ENCODE measurements at places on chromosomes 1 and 21.

GRCh38 chr1:226827968-226828513 is 42.4 kb upstream of the PSEN2 start:
- peak; percentile 94 for DNase-seq

DNA sequence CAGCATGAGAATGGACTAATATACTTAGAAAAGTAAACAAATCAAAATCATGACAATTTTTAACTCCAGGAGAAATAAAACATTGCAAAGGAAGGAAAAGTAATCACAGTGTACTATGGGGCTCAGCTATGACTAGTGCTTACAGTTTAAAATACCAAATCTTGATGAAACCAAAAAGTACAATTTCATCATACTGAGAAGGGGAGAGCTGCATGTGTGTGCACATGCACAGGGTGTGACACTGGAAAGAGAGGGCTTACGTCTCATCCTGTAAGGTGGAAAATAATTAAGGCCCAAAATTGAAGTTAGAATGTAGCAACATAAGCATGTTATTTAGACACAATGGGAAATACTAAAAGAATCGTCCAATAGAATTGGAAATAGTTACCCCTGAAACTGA is 64.6 kb downstream of the OMA1 start:
- DNase-seq, result no peak

- DNase-seq, result no peak
Measured at GRCh38 chr1:69320757-69321211, 246.9 kb upstream of the LRRC7 start.

GRCh38 chr1:151912973-151913372 is 3.7 kb upstream of the THEM4 start:
- no peak for DNase-seq

GRCh38 chr1:53391296-53391695 is 63.4 kb upstream of the LRP8 start:
- DNase-seq, result no peak

DNA sequence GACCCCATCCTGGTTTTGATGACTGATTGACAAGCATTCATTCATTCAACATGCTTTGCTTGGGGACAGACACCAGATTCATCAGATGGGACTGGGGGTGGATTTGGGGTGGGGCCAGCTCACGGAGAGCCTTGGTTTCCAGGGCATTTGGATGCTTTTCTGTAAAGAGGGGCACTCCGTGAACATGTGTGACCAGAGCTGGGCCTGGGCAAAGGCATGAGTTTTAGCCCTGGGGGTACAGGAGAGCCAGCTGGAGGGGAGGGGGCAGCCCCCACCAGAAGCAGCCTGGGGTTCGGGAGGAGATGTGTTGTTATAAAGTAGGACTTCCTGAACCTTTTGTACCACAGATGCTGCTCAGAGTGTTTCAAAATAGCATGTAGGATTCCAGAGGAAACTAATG is 99.7 kb downstream of the RIPK4 start:
- DNase-seq, result no peak

- DNase-seq, result no peak
Measured at GRCh38 chr1:11188858-11189451, at the start of gene ANGPTL7. Gene ANGPTL7 (plus strand): TSS chr1:11189355. CDS start chr1:11189580, 225 bp downstream.

- DNase-seq, result no peak
Measured at GRCh38 chr1:157177733-157178394, 39.7 kb upstream of the ETV3 start.

- DNase-seq, result no peak
Measured at GRCh38 chr21:36910581-36911307, 55.7 kb downstream of the HLCS start.

DNA sequence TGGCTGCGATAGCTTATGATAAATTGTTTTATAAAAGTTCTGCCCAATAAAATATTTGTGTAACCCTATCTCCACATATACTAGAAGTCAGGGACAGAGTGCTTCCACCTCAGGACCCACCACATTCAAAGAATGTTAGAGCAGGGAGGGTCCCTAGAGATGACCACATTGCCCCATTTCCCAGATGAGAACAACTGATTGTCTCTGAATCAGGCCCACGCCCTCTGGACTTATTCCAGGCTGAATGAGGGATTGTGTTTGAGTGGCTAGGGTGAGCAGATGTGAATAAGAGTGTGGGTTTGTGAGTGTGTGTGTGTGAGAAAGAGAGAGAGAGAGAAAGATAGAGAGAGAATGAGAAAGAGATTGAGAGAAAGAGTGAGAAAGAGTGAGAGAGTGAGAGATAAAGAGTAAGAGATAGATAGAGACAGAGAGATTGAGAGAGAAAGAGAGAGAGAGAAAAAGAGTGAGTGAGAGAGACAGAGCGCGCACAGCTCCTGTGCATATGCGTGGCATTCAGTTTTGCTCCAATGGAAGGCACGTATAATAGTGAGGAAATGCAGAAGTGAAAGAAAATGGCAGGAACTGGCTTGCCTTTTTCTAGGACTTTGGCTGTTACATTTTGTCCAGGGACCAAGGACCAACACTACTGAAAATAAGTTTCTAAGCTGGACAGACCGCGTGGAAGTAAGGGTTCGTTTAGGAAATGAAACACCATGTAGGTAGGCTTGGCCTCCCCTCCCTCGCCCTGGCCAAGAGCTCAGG is 94.1 kb downstream of the ABCA4 start:
- no peak for DNase-seq

DNA sequence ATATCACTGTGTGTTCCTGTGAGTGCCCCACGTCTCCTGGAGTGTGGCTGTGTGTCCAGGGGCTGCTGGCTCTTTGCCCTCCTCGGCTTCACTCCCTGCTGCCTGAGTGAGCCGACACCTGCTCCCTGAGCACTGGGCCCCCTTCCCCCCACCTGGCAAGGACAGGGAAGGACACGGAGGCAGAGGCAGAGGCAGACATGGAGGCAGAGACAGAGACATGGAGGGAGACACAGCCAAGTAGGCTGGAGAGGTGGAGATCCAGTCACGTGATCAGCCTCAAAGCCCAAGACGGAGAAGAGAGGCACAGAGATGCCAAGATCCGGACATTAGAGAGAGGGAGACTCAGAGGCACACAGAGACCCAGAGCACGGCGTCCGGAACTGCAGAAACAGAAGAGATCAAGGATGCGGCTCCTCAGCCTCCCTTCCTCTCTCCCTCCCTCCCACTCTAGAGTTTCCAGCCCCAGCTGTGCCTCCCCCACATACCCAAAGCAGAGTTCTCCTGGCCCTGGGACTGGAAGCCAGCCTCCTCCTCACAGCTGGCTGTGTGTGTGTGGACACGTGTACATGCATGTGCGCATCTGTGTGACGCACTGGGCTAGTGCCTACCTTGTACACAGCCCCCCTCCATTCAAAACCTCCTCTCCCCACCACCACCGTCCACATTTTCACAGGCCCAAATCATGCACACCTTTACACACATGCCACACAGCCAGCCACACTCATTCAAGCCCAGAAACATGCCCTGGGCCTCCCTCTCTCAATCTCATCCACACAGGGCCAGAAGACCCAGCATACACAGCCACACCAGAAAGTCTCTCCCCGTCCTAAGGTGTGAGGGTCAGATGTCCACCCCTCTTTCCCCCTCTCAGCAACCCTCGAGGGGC is 39.1 kb upstream of the WASF2 start:
- no peak for DNase-seq

DNA sequence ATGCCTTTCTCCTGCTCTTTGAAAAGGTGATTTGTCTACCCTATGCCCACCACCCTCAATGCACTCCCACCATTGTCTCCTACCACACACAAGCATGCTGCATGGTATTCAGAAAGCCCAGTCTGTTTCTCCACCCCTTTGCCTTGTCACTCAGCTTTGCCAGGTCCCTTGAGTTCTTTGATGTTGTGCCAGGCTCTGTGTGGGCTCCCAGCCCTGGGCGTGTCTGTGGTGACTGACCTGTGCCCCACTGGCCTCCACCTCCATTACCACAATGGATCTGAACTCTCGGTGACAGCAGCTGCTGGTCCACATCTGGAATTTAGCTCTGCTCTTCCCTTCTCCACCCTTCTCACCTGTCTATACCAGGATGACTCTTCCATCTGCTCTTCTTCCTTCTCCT is 34.9 kb downstream of the ATP2B4 start:
- no peak for DNase-seq

DNA sequence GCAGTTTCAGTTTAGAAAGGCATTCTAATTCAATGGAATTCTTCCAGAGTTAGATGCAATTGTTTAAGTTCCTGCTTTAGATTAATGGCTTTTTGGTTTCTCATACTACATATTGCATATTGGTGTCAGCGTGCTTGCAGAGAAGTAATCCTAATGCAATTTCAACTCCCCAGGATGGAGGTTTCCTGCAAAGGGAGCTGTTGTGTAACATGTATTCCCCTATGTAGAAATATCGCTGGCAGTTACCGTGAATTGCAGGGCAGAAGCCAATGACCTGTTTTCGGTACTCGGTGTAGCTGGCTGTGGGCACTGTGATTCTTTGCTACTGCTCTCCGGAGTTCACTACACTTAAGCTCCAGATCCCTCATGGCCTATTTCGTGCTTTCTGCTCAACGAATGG is 256.1 kb upstream of the PTBP2 start:
- no peak for DNase-seq

GRCh38 chr1:150299716-150300115 is 6.1 kb downstream of the MRPS21 start:
- DNase-seq, result no peak

GRCh38 chr1:47965816-47966215 is 31.4 kb downstream of the TRABD2B start:
- no peak for DNase-seq

GRCh38 chr1:17215545-17215890 is 10.6 kb downstream of the PADI1 start:
- DNase-seq, result no peak

DNA sequence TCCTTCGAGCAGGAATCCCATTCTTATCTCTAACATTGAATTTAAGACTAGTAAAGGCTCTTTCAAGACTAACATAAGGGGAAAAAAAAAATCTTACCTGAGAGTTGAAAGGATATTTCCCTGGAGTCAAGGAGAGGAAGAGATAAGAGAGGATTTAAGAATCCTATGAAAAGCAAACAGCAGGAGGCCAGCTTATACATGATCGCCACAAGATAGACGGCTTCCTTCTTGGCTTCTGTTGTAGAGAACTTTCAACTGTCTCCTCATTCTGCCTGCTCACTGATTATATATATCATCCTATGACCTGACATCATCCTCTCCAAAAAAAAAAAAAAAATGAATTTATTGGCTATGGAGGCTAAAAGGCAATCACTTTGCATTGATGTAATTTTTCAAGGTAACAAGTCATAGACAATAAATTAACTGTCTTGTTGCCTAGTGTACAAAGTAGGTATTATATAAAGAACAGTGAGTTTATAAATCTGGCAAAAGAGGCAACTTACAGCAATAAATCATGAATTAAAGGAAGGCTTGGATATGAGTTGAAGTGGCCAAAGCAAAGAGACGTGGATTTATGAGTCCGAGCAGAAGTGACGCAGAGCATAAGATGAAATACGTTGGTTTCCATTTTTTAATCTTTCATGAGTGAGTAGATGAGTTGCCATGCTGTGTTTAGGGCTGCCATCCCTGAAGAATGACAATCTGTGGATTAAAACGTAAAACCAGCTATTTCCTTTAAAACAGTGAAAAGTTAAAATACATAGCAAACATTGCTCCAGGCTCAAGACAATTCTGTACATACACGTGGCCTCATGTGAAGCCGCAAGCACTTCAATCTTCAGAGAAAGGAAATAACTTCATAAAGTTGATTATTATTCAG is at the start of gene UTS2:
UTS2 (minus strand) TSS at position 262 of the 880 bp plus-strand sequence; CDS start at position 200, 62 bp downstream.
- DNase-seq, result no peak

- DNase-seq, result no peak
Measured at GRCh38 chr1:14332158-14332557, 266.3 kb upstream of the KAZN start.

DNA sequence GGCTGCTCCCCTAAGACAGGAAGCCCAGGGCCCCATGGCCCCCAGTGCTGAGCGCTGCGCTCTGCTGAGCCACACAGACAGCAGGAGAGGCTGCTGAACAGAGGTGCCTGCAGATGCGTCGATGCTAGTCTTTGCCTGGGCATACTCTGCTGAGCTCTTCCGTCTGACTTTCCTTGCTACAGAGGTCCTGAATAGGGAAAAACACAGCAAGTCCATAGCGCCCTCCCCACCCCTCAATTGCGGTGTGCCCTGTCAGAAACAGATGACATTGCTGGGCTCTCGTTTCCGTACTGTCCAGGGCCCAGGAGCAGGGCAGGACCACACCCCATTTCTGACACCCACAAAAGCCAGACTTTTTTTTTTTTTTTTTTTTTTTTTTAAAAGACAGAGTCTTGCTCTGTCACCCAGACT is 252.5 kb downstream of the SDCCAG8 start:
- DNase-seq, result no peak

GRCh38 chr1:200488375-200489165 is 78.7 kb upstream of the ZNF281 start:
- peak; percentile 48 for DNase-seq

DNA sequence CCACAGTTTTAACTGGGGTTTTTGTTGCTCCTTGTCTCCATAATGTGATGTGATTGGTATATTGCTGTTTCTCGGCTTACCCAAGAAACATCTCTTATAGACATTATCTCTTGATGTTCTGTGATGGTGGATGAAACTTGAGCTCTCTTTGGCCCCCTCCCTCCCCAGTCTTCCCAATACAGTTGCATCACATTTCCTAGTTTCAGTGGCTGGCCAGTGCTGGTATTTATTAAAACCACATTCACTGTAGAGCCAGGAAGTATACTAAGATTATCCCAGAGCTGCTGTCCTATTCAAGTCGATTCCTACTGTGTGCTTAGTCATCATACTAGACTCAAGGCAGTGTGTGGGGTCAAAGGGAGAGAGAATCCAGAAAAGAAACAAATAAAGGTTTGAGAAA is 244.4 kb downstream of the KAZN start:
- DNase-seq, result no peak

DNA sequence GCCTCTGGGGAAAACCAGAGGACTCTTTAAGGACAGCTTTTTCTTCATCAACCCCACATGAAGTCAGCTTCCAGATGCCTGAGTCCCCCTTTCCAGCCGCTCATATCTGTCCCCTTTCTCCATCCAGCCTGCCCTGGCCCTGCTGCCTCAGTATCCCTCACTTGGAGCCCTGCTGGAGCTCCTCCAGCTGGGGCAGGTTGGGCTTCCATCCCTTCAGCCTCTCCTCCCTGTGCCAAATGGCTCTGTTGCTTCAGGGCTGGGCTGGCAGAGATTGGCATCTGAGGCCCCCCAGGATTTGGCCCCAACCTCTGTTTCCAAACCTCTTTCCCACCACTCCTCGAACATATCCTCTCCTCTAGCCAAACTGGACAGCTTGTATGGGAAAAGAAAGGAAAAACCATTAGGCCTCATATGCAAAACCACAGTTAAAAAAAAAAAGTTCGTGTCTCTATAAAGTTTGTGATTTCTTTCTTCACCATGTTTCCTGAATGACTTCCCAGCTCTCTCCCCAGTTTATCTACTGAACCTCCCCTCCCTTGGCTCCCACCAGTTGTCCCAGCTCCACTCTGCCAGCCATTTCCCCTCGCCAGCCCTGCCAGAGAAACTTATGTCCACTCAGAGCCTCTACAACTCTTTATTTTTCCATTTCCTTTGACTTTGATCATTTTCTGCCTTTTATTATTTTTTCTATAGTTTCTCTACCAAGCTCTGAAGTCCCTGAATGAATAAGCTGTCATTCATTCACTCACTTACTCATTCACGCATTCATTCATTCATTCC is 217.9 kb downstream of the FOXD2 start:
- DNase-seq, result no peak
